CD4-positive, alpha-beta T cell treated with Interleukin-15 for 1 hour (primary cell): ENCODE measurements at places on chromosomes 3 and 15.

- peak; percentile 30 for DNase-seq
These were observed 10.7 kb downstream of the IGF1R start for GRCh38 chr15:98658831-98659699.

DNA sequence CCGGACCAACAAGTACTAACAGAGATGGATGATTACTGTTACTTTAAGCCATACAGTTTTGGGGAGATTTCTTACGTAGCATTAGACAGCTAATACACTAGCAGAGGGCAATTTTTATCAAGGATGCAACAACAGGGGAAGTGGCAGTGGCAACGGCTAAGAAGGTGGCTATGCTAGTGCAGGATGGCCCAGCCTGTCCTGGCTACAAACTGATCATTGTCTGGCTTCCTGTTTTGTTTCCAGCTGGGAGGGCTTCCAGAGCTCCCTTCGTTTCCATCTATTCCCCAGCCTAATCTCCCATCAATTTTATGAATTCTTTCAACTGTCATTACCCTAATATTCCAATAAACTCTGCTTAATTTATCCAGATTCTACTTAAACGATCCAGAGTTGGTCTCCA, 16.0 kb upstream of the PLA2G4F start:
- no peak for DNase-seq

DNA sequence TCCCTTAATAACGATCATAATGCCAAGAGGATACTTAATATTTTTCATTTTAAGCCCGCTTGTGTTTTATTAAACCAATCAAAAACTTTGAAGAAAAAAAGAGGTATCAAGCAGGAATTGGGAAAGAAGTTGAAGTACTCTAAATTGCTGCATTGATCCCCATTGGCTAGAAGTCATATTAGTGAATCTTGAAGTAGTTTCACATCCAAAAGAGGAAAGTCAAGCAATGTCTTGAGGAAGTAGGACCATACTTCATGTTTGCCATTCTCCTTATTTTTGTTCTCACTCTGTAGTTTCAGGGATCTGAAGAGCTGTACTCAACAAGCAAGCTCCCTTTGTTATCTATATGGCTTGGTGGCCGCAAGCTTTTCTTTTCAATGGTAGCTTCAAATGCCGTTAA, 2.2 kb downstream of the SCAANT1 start:
- DNase-seq, result no peak

GRCh38 chr3:11634081-11634635, 9.6 kb downstream of the VGLL4 start:
- no peak for DNase-seq

GRCh38 chr3:12695112-12695511, 31.2 kb upstream of the RAF1 start:
- no peak for DNase-seq
